ENCODE measurements at places on chromosomes 2 and 18.

DNA sequence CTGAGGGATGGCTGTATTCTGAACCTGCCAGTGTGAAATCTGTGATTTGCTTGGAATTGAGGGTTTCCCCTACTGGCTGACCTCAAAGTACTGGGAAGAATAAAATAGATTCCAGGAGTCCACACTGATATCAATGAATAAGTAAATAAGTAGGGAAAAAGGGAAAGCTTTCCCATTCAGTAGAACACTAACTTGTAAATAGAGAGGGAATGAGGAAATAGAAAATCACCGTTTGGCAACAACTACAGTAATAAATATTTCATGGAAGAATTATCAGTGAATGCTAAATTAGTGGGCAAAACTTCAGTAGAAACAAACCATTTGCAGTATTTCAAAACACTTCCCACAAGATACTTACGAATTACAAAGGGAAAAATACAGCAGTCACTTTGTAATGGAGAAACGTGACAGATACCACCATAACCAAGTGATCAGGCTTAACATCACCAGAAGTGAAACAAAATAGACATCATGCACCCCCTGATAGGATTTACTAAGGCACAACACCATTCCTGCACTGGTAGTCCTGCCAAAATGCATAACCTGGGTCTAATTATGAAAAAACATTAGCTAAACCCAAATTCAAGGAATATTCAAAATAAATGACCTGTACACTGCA lies 88.5 kb downstream of the ICA1L start:
- no peak for DNase-seq

GRCh38 chr2:126761256-126761980 lies 105.5 kb downstream of the GYPC start:
- DNase-seq = no peak

DNA sequence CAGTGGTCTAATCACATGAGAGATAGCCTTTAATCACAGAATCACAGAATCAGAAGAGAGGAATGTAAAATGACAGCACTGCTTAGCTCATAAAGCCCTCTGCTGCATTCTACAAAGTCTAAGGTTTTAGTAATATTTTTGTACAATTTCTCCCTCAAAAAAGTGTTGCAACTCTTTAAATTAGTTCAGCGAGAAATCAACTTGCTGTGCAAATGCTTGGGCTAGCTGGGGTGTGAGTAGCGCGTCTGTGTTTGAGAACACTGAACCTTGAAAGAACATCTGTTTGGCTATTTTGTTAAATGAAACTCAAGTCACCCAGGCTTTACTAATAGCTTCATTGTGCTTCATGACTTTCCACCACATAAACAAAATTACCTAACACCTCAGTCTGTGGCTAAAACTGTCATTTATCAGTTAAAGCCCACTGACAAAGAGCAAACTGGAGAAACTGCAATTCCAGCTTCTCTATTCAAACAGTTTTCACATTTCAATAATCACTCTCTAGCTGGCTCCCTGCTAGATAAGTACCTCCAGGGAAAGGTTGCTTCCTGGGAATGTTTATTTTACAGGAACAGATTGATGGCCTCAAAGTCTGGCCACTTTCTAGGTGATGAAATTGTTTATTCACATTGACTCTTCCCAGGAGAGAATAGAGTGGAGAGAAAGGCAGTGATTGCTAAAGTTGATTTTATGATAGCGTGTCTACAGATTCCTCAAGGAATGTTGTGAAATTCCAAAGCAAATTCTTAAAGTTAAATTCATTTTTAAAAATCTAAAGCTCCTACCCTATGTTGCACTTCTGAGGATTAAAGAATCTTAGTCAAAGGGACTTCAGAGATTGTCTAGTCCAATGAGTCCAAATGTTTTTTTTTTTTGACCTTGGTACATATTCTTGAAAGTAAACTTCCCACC lies 36.0 kb upstream of the STAT1 start:
- DNase-seq = no peak

DNA sequence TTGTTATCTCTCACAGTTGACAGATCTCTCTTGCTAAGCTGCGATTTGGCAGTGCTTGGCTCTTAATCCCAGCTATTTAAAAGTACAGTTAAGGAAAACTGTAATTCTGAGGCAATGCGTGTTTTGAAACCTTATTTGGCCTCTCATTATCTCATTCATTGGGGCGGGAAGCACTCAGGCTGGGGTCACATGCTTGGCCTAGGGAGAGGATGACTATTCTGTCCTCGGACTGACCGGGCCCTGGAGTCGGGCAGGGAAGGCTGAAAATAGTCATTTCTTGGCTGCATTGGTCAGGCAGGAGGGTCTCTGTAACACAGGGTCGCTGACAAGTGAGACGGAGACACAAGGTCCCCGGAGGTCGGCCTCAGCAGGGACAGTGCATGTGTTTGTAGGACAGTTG lies 20.2 kb upstream of the EMILIN2 start:
- DNase-seq = no peak

GRCh38 chr2:105391058-105391627 lies 7.7 kb downstream of the FHL2 start:
- DNase-seq = no peak

DNA sequence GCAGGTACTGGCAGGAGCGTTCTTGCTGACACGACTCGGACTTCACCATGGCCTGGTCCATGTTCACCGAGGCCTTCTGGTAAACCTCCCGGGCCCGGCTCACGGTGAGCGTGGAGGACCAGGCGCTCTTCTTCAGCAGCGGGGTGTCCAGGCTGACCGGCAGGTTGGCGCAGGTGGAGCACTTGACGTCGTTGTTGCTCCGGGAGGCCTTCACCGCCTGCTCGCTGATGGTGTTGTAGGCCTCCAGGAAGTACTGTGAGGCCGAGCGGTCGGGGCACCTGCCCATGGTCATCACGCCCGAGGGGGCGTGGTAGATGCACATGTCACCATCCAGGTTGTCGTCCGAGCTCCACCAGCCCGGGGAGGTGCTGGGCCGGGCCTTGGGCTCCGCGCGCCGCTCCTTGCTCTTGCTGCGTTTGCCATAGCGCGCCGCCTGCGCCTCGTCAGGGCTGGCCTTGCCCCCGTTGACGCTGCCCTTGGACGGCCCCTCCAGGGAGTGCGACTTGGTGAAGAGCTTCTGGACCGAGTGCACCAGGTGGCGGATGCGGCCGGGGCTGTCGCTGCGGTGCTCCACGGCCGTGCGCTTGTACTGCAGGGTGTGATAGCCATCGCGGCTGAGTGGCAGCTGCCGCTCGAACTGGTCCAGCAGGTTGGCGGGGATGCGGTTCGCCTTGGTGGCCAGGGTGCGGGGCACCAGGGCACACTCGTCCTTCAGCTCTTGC lies 429.3 kb downstream of the TGIF1 start:
- DNase-seq = no peak

- DNase-seq = no peak
These were observed 716.4 kb downstream of the RNF144A start for GRCh38 chr2:7633566-7634153.

DNA sequence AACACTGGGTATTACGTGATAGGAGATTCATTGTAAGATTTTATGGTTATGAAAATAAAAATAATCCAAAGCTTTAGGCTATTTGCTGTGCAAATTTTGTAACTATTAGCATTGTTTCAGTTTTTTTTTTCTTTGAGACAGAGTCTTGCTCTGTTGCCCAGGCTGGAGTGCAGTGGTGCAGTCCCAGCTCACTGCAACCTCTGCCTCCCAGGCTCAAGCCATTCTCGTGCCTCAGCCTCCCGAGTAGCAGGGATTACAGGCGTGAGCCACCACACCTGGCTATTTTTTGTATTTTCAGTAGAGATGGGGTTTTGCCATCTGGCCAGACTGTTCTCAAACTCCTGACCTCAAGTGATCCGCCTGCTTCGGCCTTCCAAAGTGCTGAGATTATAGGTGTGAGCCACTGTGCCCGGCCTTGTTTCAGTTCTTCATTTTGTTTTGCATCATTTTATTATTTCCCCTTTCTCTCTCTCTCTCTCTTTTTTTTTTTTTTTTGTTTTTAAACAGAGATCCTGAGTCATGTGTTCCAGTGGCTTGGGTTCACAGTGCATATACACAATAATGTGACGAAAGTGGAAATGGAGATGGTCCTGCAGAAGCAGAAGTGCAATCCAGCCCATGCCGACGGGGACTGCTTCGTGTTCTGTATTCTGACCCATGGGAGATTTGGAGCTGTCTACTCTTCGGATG lies 25.8 kb downstream of the CASP10 start:
- no peak for DNase-seq

DNA sequence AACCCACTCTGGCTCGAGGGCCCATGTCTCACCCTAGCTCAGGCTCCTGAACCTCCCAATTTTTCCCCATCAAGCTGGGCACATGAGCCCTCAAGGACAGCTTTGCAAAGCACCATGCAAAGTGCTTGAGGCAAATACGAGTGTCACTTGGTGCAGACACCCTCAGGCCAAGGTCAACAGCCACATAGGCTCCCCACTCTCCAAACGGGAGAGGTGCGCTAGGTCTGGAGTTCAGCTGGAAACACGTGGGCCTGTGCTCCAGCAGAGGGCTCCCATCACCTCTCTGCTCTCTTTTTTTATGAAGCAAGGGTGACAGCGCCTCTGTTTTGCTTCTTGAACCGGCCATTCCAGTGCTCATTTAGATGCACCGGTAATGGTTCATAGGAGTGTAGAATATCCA lies 11.9 kb upstream of the ARHGAP25 start:
- no peak for DNase-seq

- DNase-seq = no peak
These were observed at the start of gene CNRIP1 for GRCh38 chr2:68319398-68320117. Gene CNRIP1, minus strand, starts transcription at chr2:68319949. Its CDS starts 549 bp downstream, at chr2:68319400.

DNA sequence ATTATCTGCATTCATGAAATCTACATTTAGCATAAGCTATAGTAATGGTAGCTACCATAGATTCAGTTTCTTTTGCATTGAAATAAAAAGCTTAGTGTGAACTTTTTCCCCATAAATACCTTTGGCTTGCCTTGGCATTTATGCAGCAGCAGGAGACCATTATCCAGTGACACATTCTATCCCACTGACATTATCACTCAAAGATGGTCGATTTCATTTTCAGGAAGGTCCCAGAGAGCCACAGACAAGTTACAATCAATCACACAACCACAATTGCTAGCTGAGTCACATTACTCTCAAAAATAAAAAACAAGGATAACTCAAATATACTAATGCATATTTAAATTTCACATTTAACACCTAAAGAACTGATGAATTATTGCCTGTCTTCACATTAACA lies 512.7 kb upstream of the CDH2 start:
- no peak for DNase-seq

GRCh38 chr2:17519486-17519885 lies 1.2 kb upstream of the RAD51AP2 start:
- no peak for DNase-seq
